ENCODE measurements at places on chromosomes 6 and 20.

DNA sequence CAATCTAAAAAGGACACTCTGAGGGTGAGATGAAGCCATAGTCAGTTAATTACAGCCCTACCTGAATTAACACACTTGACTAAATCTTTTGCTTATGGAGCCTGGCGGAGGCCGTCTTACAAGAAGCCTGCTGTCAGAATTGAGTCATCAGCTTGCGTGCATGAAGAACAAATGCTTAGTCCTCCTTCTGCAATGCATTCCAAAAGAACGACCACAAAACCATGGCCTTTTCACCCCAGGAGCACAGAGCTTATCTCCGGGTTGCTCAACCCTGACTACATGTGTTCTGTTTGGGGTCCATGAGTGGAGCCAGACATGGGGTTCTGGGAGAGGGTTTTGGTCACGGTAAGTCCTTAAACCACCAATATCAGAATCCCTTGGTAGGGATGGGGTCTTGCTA lies 318.1 kb downstream of the CLIC5 start:
- peak; percentile 83 for DNase-seq

- peak; percentile 36 for DNase-seq
These were observed 65.9 kb downstream of the PTPN1 start for GRCh38 chr20:50575865-50576720.

- no peak for DNase-seq
These were observed 23.8 kb upstream of the MTHFD1L start for GRCh38 chr6:150841697-150842096.

- DNase-seq = no peak
These were observed 2.4 kb downstream of the PHACTR2 start for GRCh38 chr6:143680141-143680540.

DNA sequence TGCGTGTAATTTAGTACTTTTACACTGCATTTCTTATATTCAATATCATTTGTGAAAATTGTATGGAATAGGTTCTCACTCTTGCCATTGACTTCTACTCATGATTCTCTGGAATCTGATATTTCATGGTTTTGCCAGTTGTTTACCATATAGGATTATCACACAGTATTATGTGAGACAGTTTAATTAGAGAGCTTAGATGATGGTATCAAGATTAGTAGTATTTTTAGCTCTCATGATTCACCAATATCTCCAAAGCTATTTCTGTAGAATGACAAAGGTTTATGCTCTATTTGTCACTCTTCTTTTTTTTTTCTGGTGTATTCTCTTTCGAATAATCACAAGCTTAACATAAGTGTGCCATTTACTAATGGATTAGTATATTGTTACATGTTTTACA lies 45.9 kb downstream of the EPHA7 start:
- no peak for DNase-seq

GRCh38 chr6:7243179-7243981 lies 69.6 kb downstream of the SSR1 start:
- peak; percentile 39 for DNase-seq

- DNase-seq = no peak
These were observed 98.8 kb downstream of the DTD1 start for GRCh38 chr20:18686696-18687095.

GRCh38 chr6:82183642-82184282 lies 63.8 kb downstream of the IBTK start:
- no peak for DNase-seq

GRCh38 chr6:64325093-64325492 lies 689.5 kb downstream of the PHF3 start:
- no peak for DNase-seq

GRCh38 chr6:126919947-126920346 lies 198.5 kb upstream of the RSPO3 start:
- peak; percentile 71 for DNase-seq

- peak; percentile 5 for DNase-seq
These were observed 144.9 kb upstream of the THBS2 start for GRCh38 chr6:169398342-169399105.

- DNase-seq = no peak
These were observed 57.2 kb upstream of the ANKEF1 start for GRCh38 chr20:9977629-9978028.

DNA sequence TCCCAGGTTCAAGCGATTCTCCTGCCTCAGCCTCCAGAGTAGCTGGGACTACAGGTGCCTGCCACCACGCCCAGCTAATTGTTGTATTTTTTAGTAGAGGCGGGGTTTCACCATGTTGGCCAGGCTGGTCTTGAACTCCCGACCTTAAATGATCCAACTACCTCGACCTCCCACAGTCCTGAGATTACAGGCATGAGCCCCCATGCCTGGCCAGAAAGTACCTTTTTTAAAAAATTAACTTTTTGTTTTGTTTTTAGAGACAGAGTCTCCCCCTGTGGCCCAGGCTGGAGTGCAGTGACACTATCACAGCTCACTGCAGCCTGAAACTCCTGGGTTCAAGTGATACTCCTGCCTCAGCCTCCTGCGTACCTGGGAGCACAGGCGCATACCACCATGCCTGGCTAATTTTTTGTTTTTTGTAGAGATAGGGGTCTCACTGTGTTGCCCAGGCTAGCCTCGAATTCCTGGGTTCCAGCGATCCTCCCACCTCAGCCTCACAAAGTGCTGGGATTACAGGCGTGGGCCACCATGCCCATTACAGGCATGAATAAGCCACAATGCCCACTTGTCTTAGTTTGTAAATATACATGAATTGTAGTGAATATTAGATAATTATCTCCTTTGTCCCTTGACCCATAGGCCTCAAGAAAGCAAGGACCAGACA lies 17.4 kb upstream of the EEF1A1 start:
- no peak for DNase-seq

GRCh38 chr6:358847-359246 lies 32.7 kb upstream of the IRF4 start:
- no peak for DNase-seq

GRCh38 chr6:170134031-170134470 lies 156.8 kb downstream of the DLL1 start:
- no peak for DNase-seq

DNA sequence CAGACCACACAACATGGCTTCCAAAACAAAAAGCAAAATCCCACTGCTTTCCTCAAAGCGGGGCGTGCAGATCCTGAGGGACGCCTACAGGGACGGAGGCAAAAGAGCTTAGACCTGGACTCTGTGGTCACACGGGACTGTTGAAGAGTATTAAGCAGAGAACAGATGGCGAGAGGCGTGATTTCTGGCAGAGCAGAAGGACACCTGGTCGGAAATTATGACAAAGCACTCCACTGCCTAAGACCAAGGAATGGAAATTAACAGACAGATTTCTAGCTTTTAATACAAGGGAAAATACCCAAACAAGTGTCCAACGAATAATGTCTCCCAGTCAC lies 15.4 kb downstream of the CST7 start:
- DNase-seq = no peak

- DNase-seq = no peak
These were observed 158.5 kb downstream of the CD83 start for GRCh38 chr6:14276071-14276470.

DNA sequence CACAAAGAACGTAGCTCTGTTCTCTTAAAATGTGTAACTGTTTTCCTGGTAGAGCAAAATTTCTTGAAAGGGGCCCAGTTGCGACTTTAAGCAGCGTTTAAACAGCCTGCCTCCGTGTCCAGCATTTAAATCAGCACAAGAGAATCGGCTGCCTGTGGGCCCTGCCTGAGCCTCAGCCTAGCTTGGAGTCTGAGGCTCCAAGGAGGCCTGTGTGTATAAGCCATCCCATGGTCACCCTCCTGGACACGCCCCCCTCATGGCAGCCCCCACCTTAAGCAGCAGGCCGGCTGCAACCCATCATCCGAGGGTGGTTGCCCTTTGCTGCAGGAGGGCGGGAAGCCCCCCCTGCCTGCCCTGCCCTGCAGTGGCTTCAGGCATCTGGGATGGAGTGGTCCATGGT lies 18.9 kb downstream of the SDCBP2 start:
- DNase-seq = no peak

DNA sequence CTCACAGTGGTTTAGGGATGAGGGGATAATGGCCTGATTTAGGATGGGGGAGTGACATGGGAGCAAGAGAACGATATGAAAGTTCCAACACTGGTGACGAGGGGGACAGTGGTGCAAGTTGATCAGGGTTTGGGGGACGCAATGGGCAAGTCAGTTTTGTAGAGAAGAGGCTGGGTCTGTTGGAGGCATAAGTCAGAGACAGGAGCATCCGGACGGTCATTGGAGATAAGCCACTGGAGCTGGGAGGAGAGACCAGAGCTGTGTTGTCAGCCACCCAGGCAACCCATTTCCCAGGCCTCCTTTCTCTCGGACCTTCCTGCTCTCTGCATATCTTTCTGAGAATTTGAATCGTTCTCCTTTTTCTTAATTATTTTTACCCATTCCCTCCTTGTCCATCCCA lies 9.5 kb downstream of the DNPH1 start:
- DNase-seq = no peak

DNA sequence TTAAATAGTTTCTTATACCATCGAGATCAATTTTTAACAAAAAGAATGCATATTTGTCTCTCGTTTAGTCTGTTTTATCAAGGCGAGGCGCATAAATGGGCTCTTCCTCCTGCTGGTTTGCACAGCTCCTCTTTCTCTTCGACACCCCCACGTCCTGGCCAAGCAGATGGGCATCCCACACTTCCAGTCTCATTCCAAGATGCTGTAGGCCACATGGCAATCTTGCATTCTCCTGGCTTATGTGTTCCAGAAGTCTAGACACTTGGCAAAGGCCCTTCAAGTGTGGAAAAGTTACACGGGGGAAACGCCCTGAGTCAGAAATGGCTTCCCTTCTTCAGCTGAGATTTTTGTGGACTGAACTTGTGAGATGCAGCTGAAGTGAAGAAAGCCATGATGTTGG lies 447.1 kb downstream of the QKI start:
- no peak for DNase-seq

GRCh38 chr20:2473516-2473915 lies 2.9 kb upstream of the SNRPB start:
- no peak for DNase-seq

DNA sequence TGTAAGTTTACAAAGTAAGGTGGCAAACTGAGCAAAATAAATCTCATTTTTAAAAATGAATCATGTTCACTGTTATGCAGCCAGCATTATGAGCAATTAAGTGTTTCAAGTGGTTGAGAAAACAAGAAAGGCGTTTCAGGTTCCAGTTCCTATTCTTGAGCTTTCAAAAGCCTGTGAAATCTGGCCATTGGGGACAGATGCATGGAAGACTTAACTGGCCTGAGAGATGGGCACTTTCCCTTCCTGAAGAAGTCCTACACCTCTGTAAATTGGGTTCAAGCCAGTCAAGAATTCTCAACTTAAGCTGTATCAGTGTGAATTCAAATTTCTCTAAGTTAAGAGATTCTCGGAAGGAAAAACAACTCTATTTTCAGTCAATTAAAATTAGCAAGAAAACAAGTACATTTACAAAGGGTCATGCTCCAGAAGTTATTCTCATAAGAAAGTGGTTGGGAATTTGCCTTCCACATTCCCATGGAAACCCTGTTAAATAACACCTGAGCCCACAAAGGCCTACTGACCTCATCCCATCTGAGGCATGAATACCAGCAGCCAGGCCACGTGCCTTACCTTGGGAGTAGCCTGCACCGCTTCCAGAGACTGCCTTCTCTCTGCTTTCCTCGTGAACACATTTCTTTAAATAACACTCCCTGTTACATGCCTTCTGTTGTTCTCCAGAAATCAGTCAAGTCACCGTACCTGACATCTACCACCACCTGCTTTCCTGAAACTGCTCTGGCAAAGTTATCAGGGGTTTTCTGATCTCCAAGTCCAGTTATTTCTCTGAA lies 19.4 kb downstream of the MAP3K5 start:
- DNase-seq = no peak

GRCh38 chr20:10848810-10849370 lies 175.1 kb upstream of the JAG1 start:
- peak; percentile 80 for DNase-seq

DNA sequence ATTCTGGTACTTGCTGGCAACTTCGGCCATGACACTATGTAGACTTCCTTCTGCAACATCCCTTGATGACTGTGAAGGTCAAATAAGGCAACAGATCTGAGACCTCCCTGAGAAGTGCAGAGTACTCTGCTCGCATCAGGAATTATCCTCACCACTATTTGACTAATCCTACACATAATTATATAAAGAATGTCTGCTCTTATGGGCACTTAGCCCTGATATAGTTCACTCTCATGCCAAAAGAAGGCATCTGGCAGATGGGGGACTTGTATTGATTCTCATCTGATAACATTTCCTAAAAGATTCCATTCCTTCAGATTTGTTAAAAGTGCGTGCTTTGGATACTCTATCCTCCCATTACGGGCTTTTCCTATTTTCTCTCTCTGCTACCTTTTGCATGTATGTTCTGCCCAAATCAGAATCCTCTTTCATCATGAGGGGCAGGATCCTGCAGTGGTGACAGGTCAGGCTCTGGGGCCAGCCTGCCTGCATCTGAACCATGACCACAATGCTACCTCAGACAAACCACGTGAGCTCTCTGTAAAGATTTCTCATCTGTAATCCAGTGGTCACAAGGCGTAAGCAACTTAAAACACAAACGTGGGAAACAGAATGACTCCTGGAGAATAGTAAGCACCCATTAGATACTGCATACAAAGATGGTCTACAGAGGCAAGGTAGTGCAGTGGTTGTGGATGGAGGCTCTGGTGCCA lies 134.0 kb downstream of the GJA10 start:
- DNase-seq = no peak

DNA sequence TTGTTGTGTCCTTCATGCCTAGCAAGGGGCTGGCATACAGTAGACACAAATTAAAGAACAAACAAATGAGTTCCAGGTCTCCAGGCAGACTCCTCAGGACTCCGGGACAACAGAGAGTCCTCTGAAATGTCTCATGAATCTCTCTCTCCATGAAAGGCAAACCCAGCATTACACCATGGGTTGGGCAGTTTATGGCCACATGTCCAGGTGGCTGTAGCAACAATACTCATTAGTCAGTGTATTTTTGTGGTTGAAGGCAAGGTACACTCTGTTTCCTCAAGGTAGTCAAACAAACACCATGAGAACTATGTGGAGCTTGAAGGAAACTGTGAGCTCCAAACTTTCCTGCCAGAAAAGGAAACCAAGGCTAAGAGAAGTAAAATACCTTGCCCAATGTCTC lies 62.2 kb downstream of the KCNB1 start:
- DNase-seq = no peak

GRCh38 chr6:97401533-97401932 lies 118.5 kb upstream of the MMS22L start:
- no peak for DNase-seq

DNA sequence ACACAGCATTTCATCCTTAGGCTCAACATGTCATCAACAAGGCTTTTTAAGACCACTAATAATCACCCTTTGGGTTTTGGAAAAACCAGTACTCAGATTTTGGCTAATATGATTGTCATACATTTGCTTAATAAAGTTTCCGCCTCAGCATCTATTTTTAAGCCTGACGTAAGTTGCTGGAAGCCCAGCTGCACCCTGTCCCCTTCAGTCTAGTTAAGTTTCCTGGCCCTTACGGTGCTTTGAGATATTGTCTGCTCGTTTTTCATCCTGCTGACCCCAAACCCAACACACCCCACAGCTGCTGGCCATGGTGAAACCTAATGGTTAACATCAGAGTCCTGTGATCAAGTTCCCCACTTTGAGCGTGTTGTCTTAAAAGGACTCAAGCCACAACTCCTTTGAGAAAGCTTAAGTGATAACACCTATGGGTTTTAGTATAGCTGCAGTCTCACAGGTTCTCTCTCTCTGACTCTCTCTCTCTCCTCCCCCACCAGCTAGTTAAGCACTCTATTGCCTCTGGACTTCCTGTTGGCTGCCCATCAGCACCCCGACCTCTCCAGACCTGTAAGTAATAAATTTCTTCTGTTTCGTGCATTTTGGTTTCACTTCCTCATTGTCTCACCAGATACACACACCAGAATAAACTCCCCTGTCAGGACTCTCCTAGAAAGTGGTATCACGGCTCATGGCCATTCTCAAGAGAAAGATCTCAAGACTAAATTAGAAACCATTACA lies 802.0 kb downstream of the C6orf118 start:
- no peak for DNase-seq
